ENCODE measurements at places on chromosomes 4 and X.

DNA sequence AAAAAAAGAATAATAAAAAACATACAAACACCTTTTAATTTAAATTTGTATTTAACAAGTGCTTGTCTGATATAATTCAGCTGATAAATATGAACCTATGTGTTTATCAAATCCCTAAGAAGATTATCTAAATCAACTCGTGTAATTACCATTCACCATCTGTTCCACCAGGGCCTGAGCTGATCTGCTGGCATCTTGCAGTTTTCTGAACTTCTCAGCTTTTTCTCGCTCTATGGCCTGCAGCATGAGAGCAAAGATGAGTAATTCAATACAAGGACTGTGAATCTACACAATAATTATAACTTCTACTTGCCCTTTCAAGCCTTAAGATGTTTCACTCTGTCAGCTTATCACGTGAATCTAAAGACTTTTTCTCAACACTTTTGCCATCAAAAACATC lies 709.7 kb downstream of the DMD start:
- DNase-seq = no peak

GRCh38 chrX:35150642-35151239 lies 208.1 kb downstream of the FAM47B start:
- no peak for DNase-seq

- DNase-seq = no peak
These were observed 239.4 kb upstream of the BOD1L1 start for GRCh38 chr4:13866881-13867280.

DNA sequence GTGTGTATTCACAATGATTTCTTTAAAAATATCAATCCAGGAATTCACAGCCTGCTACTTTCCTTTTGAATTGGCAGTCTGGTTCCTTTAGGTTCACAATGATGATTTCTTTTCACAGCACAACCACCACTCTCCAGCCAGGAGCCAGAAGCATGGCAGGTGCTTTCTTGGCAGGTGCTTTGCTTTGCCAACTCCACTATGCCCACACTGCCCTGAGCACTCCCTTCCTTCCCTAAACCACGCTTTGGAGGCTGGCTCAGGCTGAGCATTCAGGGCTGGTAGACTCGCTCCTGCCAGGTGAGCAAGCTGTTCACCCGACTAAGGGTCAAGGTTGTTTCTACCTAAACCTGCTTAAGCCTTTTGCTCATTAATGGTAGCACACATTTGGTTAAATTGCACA lies 184.5 kb downstream of the SH3KBP1 start:
- no peak for DNase-seq

GRCh38 chr4:83771113-83771705 lies 235.3 kb downstream of the GPAT3 start:
- peak; percentile 36 for DNase-seq

DNA sequence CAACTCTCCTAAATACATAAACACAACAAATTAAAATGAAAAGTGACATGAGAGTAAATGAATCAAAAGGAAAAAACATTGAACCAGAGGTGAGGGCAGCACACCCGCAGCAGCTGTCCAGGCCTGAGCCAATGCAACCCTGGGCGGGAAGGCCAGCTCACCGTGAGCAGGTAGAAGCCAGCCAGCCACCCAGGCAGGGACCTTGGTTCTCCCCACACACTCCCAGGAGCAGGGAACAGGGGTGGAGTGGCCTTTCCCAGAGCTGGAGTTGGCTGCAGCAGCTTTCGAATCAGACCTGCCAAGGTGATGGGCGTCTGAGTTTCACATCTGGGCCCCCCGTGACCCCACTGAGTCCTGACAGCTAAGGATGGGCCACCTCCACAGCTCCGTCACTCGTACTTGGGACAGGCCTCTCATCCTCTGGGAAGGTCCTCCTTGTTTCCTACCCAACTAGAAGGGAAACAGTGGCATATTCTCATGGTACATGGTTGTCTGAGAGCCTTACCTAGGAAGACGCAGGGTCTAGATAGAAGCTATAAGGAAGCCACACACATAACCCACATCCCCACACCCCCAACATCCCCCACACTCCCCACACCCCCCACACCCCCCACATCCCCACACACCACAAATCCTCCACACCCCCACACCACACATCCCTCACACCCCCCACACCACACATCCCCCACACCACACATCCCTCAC lies 172.2 kb downstream of the DCLK2 start:
- no peak for DNase-seq

DNA sequence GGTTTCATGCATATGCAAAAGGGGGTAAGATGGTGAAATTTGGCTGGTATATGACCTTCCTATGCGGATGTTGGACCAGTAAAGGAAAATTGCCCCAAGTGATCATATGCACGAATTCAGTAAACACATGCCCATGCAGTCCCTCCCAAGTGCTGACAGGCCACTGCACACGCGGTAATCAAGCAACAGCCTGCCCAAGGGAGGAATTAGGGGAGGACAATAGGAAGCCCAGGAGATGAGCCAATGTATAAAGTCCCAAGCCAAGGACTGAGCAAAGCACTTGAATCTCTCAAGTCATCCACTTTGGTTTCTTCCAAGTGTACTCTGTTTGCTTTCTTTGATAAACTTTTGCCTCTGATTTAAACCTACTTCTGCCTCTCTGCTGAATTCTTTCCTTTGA lies 21.1 kb downstream of the MAGEB16 start:
- DNase-seq = no peak

GRCh38 chrX:74613370-74614092 lies 893 bp downstream of the RLIM start:
- no peak for DNase-seq

GRCh38 chr4:24473309-24473721 lies 111.0 kb downstream of the DHX15 start:
- DNase-seq = no peak

DNA sequence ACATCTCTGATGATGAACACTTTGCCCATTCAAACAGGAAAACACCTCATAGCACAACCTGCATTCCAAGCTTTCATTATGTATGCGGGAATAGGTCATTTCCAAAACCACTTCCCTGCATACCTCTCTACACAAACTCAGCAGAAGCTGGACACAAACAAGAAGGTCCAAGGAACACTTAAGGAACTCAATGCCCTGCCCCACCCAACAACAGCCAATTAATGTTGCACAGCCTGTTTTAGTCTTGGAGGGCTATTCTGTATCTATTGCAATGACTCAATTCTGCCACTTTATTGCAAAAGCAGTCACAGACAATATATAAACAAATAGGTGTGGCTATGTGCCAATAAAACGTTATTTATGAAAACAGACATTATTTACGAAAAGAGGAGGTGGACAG lies 16.7 kb downstream of the OPHN1 start:
- no peak for DNase-seq

DNA sequence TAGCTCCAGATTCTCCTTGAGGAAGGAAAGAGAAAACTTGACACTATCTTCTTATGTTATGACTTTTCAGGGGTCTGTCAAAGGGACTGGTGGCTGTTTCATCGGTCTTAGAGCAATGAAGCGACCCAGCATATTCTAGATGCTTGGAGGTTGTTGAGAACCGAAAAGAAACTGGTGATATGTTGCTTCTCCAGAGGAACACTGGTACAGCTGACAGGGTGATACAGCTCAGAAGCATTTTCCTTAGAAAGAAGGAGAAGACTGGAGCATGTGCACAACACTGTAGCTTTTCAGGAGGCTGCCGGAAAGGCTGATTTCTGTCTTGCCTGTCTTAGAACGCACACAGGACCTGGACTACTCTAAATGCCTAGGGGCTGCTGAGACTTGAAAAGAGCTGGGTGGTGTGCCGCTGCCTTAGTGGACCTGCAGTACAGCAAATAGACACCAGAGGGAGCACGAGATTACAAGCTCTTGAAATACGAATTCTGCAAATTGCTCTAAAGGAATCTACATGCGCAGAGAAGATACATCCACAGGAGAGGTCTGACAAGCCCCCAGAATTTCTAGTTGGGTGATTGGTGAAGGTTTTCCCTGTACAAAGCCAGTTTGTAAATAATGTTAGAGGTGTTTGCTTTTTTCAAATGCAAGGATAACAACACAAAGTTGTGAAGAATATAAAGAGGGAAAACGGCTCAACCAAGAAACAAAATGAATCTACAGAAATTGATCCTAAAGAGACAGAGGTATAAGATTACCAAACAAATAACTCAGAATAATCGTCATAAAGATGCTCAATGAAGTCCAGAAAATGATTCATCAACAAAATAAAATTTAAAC lies 223.1 kb upstream of the DMD start:
- DNase-seq = peak; percentile 48

- no peak for DNase-seq
These were observed 147.7 kb downstream of the RBM46 start for GRCh38 chr4:154928640-154929257.

GRCh38 chr4:79408063-79408462 lies at the start of gene GK2:
GK2 (minus strand) TSS chr4:79408228; CDS start chr4:79408200, 28 bp downstream.
- peak; percentile 51 for DNase-seq

- DNase-seq = no peak
These were observed 107.6 kb downstream of the LARP1B start for GRCh38 chr4:128168701-128169100.

GRCh38 chr4:7060346-7061150 lies 7.3 kb downstream of the GRPEL1 start:
- DNase-seq = no peak

GRCh38 chr4:1403177-1403583 lies 3.1 kb downstream of the NKX1-1 start:
- peak; percentile 25 for DNase-seq

GRCh38 chr4:153790962-153791551 lies 2.2 kb upstream of the SFRP2 start:
- peak; percentile 50 for DNase-seq

- peak; percentile 49 for DNase-seq
These were observed 3.8 kb upstream of the TBC1D14 start for GRCh38 chr4:6905516-6906445.

DNA sequence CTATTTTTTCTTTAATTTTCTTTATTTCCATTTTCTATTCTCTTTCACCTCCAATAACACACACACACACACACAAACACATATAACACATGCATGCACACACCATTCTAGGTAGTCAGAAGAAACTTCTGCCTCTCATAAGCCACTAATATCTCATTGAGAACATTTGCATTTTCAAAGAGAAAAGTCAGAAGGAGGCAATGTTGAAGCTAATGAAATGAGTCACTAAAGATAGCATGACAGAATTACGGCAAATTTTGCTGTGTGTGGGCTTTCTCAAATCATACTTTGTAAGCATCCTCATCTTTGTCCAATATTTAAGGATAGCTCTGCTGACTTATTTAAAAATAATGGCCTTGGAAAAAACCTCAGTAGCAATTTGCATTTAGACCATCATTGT lies 291.3 kb downstream of the GUCY2F start:
- no peak for DNase-seq

DNA sequence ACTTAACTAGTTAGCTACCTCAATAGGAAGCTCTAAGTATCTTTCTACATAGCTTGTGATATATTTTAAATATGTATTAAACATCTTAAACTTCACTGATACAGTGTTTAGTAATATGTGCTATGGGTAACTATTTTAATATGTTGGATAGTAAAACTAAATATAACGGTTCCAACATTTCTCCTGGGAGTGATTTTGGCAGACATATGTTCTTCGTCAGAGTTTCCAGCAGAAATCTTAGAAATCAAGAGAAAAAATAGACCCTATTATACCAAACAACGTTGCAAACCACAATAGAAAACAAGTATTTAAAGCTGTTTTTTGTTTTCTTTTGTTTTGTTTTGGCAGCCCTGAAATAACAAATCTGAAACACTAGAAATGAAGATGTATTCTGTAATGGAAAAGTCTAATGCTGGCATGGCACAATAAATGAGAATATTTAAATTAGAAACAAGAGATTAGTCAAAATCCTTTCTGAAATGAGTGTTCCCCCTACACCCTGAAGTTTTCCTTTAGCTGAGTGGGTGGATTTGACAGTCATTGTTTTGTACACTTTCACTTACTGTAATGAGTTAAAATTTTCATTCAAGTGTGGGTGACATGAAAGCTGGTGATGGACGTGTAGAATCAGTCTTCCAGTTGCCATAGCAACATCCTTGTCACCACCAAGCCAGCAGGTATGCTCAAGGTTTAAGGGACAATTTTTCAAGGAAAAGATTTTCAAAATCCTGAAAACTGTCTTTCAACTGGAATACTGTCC lies 233.5 kb downstream of the SCFD2 start:
- no peak for DNase-seq

DNA sequence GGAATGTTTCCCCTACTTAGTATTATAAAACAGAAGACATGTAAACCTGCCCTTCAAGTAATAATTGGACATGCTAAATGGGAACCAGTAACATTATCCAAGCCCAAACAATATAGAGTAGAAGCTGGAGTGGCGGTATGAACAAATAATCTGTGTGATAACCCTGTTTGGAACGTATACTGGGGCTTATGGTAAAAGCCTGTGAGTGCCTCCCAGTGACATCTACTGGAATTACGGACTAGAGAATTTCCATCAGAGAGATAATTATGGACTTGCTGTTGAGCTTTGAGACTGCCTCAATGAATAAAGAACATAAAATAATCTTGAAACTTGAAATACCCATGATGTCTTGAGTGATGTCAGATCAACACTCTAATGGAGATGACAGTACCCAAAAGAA lies 406.3 kb upstream of the GRIA3 start:
- DNase-seq = no peak

DNA sequence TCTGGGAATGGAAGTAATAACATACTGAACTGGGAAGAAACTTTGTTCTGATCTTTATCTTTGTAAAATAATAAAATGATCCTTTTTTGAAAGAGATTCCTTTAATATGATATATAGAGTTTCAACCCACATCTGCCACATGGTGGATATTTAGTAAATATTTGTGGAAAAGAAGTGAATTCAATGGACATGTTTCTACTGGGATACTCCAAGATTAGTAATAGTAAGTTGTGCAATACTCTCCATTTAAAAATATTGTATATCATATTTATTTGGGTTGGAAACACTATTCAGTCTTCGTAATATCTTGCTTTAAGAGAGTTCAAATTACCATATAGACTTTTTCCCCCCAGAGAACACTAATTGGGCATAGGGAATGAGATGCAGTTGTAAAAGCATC lies 17.8 kb upstream of the ARSJ start:
- DNase-seq = no peak

- DNase-seq = no peak
These were observed 25.6 kb downstream of the ZRSR2 start for GRCh38 chrX:15815779-15816437.

DNA sequence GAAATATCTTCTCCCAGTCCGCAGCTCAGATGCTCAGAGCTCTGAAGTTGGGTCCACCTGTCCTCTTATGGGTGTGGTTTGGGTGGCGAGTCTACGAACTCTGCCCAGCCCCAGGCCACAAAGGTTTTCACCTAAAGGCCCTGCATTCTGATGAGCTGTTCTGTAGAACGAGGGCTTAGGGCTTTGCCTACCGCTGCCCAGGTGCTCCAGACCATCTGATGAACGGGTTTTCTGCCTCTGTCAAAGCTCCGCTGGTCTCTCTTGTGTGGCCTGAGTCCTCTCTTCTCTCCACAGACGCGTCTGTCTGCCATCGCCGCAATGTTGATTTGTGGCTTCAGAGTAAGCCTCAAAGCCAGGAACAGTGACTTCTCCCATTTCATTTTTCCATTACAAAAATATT lies 28.4 kb upstream of the CPLX1 start:
- DNase-seq = peak; percentile 15
